ENCODE measurements at places on chromosomes 4 and X. TPM values are rescaled to one million over a fixed set of nuclear protein-coding genes. Genes with fewer than 3 reads are reported as not detected.

IL2RG gene
- 6.1 TPM for total RNA-seq

PPEF1 gene
- total RNA-seq = not detected

HTRA3 gene
- 17.2 TPM for total RNA-seq

CD99L2 gene
- total RNA-seq = 31.9 TPM

UGT2B15 gene
- not detected for total RNA-seq

MAGEB1 gene
- total RNA-seq = not detected

TMPRSS11B gene
- total RNA-seq = not detected

VCX3A gene
- not detected for total RNA-seq

RNF128 gene
- total RNA-seq = 62.7 TPM

ADGRA3 gene
- total RNA-seq = 101 TPM

ALAS2 gene
- not detected for total RNA-seq

WDFY3 gene
- total RNA-seq = 141 TPM

DUX4 gene
- not detected for total RNA-seq

GRIA3 gene
- total RNA-seq = 0.46 TPM

BTK gene
- total RNA-seq = 2.2 TPM

FHDC1 gene
- 12.4 TPM for total RNA-seq

LSM6 gene
- total RNA-seq = 26.7 TPM

TMEM47 gene
- 53.8 TPM for total RNA-seq

MAGEE1 gene
- total RNA-seq = 5.5 TPM

TAF7L gene
- total RNA-seq = 0.22 TPM

ZNF630 gene
- total RNA-seq = 5.9 TPM

TDO2 gene
- not detected for total RNA-seq

SPANXB1 gene
- not detected for total RNA-seq

TMPRSS11A gene
- total RNA-seq = not detected

MAGIX gene
- 27.8 TPM for total RNA-seq

CLIC2 gene
- 70.0 TPM for total RNA-seq

ARMCX1 gene
- total RNA-seq = 29.6 TPM

MAGED4 gene
- total RNA-seq = 3.8 TPM

ATOH1 gene
- not detected for total RNA-seq
